ENCODE measurements at places on chromosomes 1 and 21.

GRCh38 chr1:89974696-89975470, 20.0 kb upstream of the ZNF326 start:
- no peak for DNase-seq

GRCh38 chr1:221878134-221878533, 136.2 kb upstream of the DUSP10 start:
- no peak for DNase-seq

DNA sequence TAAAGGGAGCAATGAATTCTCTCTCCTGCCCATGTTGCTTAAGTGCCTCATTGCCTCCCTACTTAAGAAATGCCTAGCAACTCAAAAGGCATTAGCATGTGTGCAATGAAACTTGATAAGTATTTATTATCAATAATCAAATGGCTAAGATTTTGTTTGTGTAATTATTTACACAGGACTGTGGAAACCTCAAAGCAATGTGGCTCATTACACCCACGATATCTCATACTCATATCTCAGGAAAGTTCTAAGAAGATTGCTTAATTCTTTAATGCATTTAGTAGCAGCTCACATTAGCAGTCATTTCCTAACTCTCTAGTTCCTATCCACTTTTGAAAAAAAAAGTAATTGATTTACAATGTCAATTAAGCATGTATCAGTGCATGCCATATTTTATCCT, 253.3 kb downstream of the DUSP10 start:
- no peak for DNase-seq

DNA sequence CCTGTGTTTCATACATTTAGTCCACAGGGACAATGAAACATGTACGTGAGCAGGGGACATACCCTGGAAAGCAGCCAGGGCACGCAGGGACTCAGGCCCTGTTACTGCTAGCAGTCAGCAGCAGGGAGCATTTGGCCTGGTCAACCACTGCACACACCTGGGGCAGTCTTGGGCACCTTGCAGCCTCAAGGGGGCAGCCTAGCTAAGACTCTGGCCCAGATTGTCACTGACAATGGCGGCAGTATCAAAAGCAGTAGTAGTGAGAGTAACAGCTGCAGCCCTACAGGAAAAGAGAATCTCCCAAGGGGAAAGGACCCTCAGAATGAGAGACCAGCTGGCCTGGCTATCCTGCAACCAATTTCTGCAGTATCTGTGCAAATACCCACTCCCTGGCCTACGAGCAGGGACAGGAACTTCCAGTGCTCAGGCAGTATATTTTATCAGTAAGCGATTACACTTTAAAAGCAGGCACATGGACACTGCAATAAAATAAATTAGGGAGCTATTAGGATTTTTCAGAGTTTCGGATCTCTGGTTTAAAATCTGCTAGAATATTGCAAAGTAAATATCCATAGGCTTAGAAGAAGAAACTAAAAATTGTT, 475.6 kb downstream of the LTN1 start:
- peak; percentile 17 for DNase-seq

DNA sequence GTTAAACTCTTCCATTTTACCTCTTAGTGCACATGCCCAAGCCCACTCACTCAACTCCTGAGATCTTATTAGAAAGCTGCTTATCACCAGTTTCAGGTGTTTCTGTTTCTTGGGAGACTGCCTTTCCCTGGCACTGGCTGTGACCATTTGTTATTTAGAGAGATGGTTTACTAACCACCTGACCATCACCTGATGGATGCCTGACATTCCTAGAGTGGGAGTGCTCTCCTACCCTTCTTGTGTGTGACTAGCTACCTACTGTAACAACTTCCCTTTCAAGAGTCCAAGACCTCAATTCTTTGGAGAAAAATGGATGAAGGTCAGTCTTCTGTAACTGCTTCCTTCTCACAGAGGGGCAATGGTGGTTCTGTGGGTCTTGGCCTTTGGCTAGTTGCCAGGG, 755.2 kb upstream of the ADAMTS5 start:
- no peak for DNase-seq

DNA sequence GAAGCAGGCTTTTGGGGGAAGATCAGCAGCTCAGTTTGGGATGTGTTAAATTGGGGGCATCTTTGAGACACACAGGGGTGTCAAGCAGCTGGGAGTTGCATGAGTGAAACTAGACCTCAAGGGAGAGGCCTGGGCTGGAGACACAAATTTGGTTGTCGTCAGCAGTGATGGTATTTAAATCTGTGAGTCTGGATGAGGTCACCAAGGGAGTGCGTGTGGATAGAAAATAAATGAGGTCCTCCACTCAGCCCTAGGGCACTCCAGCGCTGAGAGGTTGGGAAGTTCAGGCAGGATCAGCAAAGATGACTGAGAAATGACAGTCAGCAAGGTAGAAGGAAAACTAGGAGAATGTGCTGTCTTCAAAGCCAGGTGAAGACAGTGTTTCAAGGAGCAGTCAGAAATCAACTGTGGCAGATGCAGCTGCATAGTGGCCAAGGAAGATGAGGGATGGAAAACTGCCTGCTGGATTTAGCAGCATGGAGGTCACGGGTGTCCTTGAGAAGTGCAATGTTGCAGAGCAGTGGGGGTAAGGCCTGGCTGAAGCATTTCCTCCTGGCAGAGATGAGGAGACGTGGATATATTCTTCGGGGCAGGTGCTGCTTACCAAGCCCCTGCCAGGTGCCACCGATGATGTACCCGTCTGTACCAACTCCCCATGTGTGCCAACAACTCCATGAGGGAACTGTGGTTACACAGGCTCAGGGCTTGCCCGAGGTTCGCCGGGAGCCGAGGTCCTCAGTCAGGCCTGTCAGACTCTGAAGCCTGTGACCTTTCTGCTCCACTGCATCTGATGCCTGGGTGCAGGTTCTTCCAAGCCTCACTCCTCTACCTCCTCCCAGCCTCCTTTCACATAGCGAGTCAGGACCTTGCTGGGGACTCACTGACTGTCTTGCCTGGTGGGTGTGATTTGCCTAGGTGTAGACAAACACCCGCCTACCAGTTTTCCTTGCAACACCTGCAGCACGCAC, 11.3 kb downstream of the MAP7D1 start:
- DNase-seq = no peak
